ENCODE measurements at places on chromosomes 2 and 18.
A peak's percentile ranks its signal among the peaks of the same experiment; 100 is the strongest.

- DNase-seq = no peak
These were observed 199.8 kb downstream of the KCNE4 start for GRCh38 chr2:223251656-223252229.

DNA sequence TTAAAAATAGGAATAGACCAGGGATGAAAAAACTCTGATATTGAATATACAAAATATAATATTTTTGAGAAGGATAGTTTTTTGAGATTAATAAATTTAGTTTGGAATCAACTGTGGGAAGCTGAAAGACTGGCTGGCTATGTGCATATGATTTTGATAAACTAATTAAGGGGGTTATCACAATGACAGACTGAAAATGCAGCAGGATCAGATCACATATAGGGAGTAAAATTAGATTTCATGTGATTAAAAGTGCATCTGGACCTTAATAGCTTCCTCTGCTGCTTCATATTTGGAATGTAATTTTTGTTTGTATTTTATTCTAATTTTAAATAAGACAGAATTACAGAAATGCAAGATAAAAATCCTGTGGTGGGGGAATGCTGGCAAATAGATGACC, 111.7 kb downstream of the CCDC102B start:
- no peak for DNase-seq

GRCh38 chr2:215621381-215621780, 185.5 kb upstream of the FN1 start:
- no peak for DNase-seq

DNA sequence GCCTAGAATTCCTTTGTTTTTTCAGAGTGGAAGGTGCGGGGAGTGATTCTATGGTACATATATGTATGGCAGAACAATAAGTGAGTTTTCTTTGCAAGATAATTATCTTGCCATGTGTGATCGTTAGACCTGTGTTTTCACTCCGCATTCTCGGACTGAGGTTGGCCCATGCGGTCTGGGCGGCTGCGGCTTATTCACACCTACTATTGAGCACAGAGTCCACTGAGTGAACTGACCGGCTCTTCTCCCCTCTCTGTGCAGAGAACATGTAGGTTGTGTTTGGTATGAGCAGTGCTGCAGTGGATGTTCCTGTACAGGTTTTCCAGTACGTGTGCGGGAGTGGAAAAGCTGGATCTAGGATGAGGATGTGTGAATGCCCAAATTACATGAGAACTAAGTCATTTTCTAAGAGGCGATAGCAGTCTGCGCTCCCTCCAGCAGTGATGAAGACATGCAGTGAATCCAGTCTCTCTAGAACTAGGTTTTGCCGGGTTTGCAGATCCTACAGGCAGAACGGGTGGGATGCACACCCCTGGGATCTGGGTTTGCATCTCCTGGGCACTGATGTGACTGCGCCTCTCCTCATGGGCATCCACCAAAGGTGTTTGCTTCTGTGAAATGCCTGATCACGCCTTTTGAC, 27.1 kb downstream of the MTERF4 start:
- DNase-seq = no peak

DNA sequence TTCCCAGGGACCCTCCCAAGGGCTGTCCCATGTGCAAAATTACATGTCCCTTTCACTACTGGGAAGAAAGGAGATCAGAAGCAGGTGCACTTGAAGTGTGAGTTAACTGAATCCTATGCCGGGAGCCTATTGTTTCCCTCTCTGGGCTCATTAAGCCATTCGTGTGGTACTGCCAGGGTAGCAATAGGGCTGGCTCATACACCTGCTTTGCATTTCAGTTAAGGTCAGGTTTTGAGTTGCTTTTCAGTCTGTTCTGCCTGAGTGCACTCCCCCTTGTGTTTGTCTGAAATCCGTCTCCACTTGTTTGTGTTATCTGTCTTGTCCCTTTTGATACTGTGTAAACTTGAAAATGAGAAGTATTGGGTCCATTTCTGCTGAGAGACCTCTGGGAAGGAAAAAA, 1232.6 kb upstream of the NRXN1 start:
- DNase-seq = no peak

- no peak for DNase-seq
These were observed 196.4 kb downstream of the UXS1 start for GRCh38 chr2:105997711-105998110.

GRCh38 chr18:43271593-43272432, 5.5 kb downstream of the SYT4 start:
- DNase-seq = no peak

GRCh38 chr2:113309655-113310387, 31.1 kb upstream of the PAX8 start:
- no peak for DNase-seq

DNA sequence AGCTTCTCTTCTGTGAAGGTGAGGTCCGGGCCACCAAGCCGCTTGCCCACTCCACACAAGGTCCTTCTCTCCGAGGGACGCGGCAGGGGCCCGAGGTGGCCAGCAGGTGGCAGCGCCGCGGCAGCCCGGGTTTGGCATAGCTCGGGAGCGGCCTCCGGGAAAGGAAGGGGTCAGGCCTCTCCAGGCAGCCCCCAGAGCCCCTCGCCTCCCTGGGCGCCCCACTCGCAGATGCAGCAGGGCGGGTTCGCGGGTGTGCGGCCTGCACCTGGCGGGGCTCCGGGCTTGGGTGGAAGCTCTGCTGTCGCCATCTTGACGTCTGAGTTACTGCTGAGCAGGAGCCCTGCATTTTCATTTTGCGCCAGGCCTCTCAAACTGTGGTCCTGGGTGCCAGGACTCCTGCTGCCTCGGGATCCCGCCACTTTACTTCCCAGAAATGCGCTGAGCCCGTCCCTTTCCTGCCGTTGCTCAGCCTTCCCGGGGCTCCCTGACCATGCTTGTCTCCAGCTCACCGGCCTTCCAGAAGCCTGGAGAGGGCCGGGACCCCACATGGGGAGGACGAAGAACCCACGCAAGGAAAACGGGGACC, 18.6 kb upstream of the NCL start:
- DNase-seq = peak; percentile 87

DNA sequence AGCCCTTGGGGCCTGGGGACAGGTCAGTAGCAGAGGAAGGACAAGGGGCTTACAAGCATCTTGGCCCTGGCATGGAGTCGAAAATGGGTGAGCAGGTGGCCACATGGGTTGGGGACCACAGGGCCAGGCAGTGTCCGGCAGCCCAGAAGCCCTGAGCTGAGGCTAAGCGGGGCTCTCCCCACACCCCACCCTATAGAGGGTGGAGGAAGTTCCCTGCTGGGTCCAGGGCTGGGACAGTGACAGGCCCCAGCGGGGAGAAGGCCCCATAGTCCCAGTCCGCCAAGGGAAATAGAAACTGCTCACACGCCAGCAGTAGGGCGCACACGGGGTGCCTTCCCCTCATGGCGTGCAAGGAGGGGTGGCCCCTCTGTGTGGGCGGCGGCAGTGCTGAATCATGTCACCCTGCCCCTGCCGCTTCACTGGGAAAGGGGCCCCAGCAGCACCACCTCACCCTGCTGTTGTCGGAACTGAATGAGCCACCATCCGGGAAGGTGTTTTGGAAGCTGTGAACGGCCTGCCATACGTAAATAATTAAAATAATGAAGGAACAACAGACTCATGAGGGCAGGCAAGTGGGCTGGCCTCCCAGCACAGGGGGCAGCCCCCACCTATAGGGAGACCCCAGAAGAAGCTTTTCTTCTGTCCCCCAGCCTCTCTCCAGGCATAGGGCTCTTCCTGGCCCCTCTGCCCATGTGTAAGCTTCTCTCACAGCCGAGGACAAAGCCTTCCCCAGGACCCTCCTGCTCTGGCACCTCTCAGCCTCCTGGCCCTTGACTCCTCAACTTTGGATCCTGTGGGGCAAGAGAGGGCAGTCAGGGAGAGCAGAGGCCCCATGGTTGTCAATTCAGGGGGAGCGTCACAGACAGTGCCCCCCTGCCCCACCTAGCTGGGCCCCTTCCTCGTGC, 12.7 kb upstream of the DUSP2 start:
- peak; percentile 95 for DNase-seq

DNA sequence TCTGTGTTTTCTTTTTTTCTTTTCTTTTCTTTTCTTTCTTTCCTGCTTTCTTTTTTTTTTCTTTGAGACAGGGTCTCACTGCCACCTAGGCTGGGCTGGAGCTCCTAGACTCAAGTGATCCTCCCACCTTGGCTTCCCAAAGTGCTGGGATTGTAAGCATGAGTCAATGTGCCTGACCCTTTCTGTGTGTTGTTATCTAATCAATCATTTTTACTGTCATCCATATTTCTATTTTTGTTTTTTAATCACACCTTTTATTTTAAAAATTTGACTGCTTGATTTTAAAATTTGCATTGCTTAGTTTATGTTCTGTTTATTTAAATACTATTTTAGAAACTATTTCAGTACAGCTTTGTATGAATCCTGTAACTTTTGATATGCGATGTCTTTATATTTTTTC, 19.2 kb downstream of the LCLAT1 start:
- DNase-seq = no peak

DNA sequence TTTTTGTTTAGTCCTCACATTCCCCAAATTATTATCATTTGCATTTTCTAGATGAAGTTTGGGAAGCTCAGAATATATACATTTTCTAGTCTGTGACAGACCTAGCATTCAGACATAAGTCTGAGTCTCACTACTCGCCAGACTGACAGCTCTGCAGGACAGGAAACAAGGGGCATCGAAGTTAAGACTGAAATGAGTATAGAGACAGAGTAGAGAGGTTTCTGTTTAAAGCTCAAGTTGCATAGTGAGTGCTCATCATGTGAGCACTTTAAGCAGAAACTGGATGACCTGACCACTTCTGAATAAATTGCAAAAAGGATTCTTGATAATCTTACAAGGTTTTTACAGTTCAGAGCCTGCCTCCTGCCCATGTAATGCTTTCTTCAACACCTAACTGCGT, 1.1 kb downstream of the HADHB start:
- DNase-seq = no peak

- DNase-seq = no peak
These were observed 132.6 kb downstream of the ACTR3 start for GRCh38 chr2:114022360-114023085.

DNA sequence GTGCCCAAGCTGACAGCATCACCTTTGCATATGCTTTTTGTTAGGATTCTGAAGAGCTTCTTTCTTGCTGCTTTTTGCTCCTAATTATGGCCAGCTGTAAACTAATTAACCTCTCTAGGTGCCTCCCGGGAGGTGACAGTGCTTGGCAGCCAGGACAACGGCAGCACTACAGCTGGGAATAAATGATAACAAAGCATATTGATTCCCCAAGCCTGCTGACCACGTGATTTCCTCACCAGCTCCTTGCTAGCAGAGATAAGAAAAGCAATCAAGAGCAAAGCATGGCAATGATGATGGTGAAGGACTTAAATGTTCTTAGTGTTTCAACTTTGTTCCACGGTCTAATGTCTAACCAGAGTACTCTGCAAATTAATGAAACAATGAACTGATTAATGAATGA, 1074.4 kb upstream of the GYPC start:
- no peak for DNase-seq

DNA sequence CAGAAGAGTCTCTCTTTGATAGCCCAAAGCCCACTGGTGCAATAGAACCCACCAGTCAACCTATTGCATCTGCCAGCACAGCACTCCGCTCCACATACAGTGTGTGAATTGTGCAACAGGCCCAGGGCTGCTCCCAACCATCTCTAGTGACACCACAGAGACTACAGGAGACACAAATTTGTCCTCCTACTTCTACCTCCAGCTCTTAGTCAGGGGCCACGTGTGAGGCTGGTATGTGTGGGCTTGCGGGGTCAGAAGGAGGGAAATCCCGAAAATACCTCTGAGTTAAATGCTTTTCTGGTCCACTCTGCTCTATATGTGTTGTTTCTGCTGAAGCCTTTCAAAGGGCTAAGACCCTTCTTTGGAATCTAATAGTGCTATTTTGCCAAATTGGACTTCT, 18.0 kb downstream of the DGUOK start:
- DNase-seq = peak; percentile 65

- no peak for DNase-seq
These were observed 120.4 kb downstream of the L3MBTL4 start for GRCh38 chr18:6294148-6294784.

DNA sequence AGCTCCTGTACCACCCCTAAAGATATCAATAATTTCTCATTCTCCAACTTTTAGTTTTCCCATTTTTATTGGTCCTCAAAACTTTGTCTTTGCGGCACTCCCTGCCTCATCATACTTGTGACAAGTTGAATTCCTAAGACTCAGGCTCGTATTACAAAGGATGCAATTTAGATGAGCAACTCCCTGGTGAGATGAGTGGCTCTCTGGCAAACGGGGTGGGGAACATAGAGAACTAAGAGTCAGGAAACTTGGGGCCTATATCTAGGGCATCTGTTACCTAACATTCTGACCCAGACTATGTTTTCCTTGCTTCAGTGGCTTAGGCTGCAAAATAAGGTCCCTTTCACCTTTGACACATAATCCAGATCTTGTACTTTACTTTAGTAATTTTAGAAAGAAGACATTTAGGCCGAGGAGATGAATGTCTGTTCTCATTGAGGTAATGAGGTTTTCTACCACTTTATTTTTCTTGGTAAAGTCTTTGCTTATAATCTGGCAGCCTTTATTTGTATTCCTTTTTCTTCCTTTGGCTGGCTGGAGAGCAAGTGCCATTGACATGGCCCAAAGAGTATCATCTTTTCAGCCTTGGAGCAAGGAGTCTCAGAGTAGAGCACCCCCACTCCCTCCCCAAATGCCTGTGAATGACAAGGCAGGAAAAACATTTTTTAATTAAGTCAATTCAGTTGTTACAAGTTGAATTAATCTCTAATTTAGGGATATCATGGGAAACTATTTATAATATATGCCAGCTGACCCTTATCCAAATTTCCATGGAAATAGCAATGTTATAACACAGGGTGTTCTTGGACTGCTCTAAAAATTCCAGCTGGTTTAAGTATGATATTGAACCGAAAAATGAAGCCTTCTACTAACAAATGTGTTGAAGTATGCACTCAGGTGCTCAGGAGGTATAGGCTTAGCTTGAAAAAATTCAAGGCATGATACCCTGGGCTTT, 15.2 kb downstream of the TSPYL6 start:
- no peak for DNase-seq

DNA sequence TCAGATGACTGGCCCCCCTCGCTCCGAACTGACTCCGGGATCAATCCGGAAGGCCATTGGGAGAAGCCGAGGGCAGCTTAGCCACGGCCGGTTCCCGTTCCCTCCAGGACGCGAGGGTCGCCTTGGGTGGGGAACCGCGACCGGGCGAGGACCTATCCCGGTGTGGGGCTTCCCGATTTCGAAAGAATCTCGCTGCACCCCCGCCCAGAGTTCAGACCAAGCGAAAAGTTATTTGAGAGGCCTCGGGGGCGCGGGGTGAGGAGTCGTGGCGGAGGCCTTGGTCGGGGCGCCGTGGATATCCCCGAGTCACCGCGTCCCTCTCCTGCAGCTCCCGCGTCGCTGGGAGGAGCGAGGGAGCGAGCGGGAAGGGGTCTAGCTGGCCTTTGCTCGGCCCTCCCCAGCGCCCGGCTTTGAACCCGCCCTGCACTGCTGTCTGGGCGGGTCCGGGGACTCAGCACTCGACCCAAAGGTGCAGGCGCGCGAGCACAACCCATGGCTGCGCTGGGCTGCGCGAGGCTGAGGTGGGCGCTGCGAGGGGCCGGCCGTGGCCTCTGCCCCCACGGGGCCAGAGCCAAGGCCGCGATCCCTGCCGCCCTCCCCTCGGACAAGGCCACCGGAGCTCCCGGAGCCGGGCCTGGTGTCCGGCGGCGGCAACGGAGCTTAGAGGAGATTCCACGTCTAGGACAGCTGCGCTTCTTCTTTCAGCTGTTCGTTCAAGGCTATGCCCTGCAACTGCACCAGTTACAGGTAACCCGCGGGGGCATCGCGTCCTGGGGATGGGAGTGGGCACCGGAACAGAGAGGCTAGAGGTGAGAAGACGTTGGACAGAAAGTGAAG, at the start of gene CYP27A1:
Gene CYP27A1 (plus strand): TSS at position 457 of the 837 bp plus-strand sequence. CDS start 36 bp downstream, at position 493.
- DNase-seq = peak; percentile 52

Data from activated CD8-positive, alpha-beta memory T cell treated with anti-CD3 and anti-CD28 coated beads, Interleukin-2, amount 50 U/mL, for 48 hours (primary cell).